ENCODE measurements at places on chromosomes 4 and X.

DNA sequence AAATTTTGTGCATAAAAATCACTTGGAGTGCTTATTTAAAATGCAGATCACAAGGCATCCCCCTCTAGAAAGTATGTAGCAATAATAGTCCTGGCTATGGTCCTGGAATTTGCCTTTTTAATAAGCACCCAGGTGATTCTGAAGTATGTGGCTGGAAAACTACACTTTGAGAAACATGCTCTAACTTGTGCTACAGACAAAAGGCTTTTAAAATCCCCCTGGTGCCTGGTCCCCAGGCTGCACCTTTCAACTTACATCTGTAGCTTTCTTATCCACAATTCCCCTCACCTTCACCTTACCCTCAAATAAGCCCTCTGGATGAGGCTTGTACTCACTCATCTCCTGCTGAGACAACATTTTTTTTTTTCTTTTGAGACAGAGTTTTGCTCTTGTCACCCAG, 21.1 kb downstream of the ART3 start:
- DNase-seq, result no peak

DNA sequence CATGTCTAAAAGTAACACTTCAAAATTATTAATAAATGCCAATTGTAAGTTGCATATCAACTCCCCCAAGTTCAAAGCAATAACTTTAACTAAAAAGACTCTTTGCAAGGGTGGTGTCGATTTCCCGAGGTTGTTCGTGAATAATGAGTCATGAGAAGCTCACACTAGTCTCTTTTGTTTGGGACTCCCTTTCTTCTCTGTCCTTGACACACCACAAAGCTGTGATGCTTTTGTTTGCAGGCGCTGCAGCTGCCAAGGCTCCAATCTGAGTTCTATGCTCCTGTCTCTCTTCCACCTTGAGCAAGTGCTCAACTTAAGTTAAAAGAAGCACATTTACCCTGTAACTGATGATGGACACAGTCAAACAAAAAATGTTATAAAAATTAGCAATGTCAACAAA, 65.9 kb downstream of the FAT1 start:
- no peak for DNase-seq

- DNase-seq, result no peak
These were observed 25.9 kb upstream of the PASD1 start for GRCh38 chrX:151537572-151537971.

DNA sequence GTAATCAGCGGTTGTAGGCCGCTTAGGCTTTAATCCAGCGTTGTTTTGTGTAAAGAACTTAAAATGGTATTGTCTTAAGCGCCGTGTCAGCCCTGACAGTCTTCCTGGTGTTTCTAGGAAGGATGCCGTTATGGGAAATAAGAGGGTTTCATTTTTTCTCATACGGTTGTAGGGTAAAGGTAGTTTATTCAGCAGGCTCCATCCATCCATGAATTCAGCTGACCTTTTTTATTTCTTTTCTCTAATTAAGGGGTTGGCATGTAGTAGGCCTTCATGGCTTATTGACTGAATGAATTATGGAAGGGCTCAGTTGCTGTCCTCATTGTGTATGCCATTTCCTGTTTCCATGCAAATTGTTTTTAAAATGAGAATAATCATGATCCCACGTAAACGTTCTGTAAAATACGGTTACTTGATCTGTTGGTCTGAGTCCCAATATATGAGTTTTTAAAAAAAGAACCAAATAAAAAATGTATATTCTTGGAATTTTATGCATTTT, 693 bp downstream of the OCIAD1 start:
- DNase-seq, result no peak

DNA sequence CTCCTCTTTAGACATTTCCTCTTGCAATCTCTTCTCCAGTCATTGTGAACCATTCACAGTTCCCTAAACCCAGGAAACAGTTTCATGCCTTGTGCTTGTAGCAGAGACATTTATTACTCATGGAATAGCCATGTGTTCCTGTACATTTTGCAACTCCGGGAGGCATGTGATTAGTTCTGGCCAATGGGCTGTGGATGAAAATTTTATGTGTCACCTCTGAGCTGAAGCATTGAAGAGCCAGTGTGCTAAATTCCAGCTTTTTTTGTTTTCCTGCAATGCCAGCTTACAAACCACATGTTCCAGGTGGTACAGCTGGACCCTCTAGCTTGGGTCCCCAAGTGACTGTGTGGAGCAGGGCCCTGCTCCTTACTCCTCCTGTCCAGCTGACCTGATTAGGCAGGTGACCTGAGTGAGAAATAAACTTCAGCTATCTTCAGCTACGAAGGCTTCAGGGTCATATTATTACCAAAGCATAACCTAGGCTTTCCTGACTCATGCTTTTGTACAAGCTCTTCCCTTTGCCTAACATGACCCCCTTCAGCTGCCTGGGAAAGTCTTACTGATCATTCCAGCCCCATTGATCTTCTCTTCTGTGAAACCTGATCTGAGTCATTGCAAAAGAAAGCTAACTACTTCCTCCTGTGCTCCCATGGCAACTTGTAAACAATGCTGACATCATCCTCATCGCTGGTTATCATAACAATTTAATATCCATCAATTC, 200.4 kb downstream of the PTTG2 start:
- DNase-seq, result peak; percentile 9

DNA sequence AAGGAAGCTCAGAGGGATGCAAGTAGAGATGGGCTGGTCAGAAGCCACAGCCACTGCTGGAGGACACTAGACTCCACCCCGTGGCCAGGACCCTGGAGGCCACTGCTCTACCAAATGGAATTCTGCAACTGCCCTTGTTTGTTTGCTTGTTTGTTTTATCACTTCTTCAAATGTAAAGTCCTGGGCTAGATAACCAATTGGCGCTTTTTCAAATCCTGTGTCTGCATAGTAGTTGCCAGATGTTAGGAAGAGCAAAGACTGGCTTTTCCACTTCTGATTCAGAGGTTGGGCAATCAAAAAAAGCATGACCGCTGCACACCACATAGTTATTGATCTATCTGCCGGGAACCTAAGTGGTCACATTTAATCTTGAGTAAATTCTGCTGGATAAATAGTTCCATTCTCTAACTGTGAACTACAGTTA, 255.2 kb upstream of the SFRP2 start:
- no peak for DNase-seq

- no peak for DNase-seq
These were observed 777.7 kb upstream of the ADGRL3 start for GRCh38 chr4:60422439-60422838.

DNA sequence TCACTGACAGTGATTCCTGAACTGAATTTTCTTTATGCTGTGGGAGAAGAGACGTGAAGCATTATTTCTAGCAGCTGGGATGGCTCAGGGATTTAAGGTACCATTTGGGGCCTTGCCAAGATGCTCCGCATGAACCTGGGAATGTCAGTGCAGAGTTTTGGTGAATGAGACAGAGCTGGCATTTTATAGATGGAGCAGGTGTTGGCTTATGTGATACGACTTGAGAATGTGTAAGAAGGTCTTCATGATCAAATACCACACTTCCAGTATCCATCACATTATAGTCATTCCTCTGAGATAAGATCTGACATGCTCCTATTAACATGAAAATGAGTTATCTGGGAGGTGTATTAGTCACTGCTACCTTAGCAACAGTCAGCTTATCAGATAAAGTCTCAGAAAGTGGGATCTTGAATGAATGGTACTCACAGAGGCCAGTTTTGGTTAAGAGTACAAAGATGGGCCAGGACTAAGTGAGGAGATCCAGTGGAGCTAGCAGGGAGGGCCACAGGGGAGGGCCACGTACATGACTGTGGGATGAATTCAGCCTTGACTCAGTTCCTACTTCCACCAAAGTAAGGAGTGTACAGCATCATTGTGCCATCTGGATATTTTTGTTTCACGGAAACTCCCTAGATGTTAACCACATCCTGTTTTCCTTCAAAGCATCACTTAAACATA, 116.7 kb downstream of the SPCS3 start:
- no peak for DNase-seq

GRCh38 chr4:79364061-79364460, 38.2 kb upstream of the NAA11 start:
- no peak for DNase-seq

DNA sequence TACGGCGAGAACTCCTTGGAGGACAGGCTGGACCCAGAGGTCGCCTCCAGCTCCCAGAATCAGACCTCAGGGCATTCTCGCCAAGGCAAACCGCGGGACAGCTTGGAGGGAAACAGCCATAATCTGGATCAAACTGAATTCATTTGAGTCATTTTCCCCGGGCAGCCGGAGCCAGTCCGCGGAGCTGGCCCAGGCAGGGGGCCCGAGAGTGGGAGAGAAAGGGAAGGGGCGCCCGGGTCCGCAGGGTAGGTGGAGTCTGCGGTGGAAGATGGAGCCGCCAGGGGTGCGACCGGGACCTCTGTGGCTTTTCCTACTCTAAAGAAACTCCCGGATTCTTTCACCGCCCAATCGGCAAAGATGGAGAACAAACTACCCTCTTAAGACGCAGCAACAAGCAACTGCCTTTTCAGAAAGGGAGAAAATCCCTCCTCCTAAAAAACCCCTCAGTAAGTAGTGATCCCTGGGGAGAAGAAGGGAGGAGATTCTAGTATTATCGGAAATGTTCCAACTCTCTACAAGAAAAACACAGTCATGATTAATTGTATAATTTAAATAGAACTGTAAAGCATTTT, 5.2 kb downstream of the NKX3-2 start:
- DNase-seq, result no peak

DNA sequence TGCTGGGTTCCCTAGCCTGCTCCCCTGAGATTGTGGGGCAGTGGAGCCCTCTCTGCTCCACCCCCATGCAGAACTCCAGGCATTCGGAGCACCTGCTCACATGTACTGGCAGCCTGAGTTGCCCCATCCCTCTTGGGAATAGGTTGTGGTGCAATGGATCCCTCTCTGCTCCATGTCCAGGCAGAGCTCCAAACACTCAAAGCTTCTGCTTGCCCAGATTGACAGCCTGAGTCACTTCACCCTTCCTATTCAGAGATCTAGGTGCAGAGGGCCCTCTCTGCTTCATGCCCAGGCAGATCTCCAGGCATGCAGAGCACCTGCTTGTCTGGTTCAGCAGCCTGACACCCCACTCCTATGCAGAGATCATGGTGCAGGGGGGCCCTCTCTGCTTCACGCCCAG, 18.6 kb upstream of the TEX13B start:
- no peak for DNase-seq

GRCh38 chrX:84363051-84363450, 139.2 kb downstream of the HDX start:
- DNase-seq, result no peak

DNA sequence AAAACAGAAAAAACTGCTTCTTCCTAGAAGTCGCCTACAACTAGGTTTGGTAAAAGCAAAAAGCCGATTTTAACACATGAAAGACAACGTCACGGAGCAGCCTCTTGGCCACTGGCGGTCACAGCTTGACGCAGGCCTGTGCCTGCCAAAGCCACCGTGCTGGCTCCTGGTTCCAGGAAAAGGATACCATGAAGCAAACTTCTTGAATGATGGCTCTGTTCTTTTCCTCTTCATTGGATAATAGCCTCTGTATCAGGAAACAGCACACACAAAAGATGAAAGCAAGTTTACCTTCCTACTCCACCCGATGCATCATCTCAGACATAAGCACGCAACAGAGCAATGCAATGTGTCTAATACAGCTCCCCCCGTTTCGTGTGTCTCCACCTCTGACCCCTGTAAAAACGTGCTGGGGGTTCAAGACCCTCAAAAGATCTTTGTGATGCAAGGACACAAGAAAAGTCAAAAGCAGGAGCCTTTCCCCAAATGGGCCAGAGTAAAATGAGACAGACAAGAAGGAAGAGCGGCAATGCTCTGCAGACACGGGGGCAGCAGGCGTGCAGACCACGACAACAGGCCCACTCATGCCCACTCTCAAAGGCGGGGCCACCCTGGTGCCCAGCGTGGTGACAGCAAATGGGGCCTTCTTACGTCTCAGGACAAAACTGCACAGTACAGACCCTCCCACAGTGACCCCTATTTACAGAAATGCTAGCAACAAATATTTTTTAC, 19.4 kb downstream of the GAK start:
- no peak for DNase-seq

DNA sequence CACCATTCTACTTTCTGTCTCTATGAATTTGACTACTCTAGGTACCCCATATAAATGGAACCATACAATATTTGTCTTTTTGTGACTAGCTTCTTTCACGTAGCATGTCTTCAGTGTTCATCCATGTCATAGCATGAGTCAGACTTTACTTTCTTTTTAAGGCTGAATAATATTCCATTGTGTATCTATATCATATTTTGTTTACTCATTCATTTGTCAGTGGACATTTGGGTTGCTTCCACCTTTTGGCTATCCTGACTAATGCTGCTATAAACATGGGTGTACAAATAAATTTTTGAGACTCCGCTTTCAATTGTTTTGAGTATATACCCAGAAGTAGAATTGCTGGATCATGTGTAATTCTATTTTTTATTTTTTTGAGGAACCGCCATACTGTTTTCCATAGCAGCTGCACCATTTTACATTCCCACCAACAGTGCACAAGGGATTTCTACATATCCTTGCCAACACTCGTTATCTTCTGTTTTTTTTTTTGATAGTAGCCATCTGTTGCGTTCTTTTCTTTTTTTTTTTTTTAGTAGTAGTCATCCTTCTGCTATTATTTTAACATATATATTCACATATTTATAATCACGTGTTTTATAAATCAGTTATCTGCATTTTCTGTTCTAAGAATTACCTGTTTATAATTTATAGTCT, 158.0 kb upstream of the MED14 start:
- DNase-seq, result no peak

DNA sequence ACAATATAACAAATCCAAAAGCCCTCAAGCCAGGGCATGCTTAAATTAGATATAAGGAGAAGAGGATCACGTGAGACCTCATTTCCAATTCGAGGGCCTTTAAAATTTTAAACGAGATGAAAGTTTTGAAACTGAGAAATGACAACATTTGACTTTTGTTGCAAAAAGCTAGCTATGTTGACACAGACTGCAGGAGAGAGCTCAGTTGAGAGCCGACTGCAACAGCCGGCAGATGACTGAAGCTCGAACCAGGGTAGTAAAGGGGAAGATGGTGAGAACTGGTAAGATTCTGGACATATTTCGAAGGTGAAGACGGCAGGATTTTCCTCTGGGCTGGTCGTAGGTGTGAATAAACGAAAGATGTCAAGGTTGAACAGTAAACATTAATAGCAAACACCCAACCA, 773 bp downstream of the PRMT9 start:
- no peak for DNase-seq

DNA sequence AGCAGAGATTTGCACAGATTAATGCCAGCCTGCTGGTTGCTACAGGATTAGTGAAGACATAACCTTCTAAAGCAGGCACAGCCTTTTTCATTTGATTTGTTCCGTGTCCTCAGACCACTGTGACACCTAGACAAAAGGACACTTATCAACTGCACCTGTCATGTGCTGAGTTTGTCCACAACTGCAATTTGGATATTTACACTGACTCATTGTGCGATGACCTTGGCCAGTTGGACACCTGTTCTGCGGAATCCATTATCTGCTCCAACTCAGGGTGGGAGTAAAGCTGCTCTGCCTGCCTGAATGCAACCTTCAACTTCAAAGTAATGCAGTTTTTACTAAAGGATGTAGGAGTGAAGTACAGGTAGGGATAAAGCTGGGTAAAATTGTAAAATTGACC, 4.1 kb upstream of the NR0B1 start:
- no peak for DNase-seq

GRCh38 chr4:62896721-62897120, 1512.5 kb downstream of the TECRL start:
- no peak for DNase-seq

GRCh38 chr4:183905593-183906488, 734 bp downstream of the STOX2 start:
- no peak for DNase-seq

Measured in activated gamma-delta T cell treated with anti-CD3 and anti-CD28 coated beads, Interleukin-2, amount 50 U/mL, for 16 hours (primary cell).